BJ (cell line): ENCODE measurements at places on chromosomes 11 and 22.

GRCh38 chr22:28773461-28773867, 969 bp downstream of the CCDC117 start:
- peak; percentile 41 for DNase-seq

- DNase-seq, result no peak
Observed at GRCh38 chr11:22666325-22666687, at the start of gene GAS2. Gene GAS2, plus strand, starts transcription at chr11:22666611. Its CDS starts 8,259 bp downstream, at chr11:22674870.

- DNase-seq, result no peak
Observed at GRCh38 chr11:126312961-126313360, 9.1 kb downstream of the DCPS start.

- DNase-seq, result no peak
Observed at GRCh38 chr11:129814244-129815014, 1.2 kb upstream of the TMEM45B start.

DNA sequence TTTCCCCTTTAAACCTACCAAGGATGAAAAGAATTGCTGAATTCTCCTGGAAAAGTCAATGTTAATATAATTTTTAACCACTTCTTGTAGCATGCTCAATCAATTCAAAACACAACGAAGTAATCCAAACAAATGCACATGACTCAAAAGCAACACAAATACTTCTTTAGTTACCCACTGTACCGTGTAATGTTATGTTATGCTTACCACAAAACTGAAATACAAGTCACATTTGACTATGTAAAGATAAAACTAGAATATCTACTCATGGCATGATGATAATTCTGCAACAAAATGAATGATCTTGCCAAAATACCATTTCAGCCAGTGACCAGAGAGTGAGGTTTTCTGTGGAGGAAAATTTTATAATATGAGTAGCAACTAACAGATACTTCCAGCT, 587.0 kb downstream of the DLG2 start:
- DNase-seq, result no peak

GRCh38 chr11:117902001-117902845, 25.8 kb upstream of the FXYD6 start:
- DNase-seq, result no peak

- no peak for DNase-seq
Observed at GRCh38 chr22:45823336-45823735, 151.7 kb downstream of the ATXN10 start.

- peak; percentile 30 for DNase-seq
Observed at GRCh38 chr22:39471381-39472141, 14.7 kb downstream of the MGAT3 start.

- no peak for DNase-seq
Observed at GRCh38 chr22:37492428-37493344, 6.5 kb upstream of the MFNG start.

GRCh38 chr11:20656901-20657300, 12.5 kb upstream of the NELL1 start:
- no peak for DNase-seq

DNA sequence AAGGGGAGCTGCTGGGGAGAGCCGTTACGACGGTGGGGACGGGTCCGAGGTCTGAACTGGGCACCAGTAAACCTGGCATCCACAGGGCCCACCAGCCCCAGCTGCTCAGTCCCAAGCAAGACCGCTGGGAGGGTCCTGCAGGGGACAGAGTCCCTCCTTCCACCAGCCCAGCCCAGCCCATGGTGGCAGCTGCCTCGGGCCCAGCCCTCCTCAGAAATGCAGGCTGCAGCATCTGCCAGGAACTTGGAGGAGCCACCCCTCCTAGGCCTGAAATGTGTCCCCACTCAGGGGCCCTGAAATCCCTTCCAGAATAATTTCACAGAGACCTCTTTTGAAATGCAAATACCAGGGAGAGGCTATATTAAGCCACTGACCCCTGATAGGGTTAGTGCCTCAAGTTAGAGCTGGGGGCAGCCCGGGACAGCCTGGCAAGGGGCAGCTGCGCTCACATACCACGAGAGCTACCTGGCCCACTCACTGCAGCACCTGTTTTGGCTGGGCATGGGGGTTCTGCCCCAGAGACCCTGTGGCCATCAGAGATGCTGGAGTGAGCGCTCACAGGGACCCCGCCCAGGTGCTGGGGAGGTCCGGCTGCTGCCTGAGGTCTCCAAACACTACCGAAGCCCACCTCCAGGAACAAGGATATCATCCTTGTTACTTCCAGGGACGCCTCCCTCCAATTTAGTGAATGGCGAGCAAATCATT, 53.1 kb downstream of the CELSR1 start:
- no peak for DNase-seq

DNA sequence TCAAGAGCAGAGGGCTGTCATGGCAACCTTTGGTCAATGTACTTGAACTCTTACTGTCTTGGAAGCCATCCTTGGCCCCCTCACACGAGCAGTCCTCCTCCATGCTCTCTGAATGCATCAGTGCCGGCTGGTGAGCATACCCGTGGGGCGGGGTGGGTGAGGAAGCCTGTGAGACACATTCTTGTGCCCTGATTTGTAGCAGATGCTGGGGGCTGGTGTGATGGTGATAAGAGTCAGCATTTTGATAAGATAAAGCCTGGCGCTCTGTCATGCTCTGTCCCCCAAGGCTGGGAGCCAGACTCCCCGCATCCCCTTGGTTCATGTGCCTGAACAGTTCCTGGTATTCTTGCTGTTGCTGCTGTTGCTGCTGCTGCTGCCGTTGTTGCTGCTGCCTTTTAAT, 20.5 kb upstream of the APOA1 start:
- DNase-seq, result no peak

GRCh38 chr22:46122511-46122971, 27.8 kb upstream of the PPARA start:
- no peak for DNase-seq
